ENCODE measurements at places on chromosomes 2 and 18.

DNA sequence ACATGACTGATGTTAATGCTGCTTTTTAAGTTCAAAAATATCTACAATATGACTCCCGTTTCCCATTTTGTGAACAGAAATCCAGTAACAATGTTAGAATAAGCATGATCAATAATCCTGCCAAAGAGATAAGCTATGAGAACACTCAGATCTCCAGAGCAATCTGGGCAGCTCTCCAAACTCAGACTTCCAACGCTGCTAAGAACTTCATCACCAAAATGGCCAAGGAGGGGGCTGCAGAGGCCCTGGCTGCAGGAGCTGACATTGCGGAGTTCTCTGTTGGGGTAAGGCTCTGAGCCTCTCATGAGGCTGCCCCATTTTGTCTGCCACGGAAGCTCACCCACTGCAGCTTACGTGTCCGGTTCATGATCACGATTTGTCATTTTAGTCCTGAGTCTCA is 68.4 kb downstream of the UGGT1 start:
- DNase-seq, result no peak

DNA sequence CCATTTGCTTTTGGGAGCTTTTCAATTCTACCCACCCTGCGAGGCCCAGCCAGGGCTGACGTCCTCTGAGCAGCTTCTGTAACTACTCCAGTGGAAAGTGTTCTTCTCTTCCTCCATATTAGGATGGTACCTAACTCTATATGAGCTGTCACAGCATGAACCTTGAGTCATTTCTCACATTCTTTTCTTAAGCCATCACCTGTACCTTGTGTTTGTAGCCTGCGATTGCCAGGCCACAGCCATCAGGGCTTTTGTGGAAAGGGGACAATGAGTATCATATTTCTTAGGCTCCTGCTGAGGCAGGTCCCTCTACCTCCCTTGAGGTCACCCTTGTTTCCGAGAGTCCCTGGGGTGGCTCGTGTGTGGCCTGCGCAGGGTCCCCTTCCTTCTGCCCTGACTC is 144.5 kb upstream of the DLX2 start:
- DNase-seq, result no peak

DNA sequence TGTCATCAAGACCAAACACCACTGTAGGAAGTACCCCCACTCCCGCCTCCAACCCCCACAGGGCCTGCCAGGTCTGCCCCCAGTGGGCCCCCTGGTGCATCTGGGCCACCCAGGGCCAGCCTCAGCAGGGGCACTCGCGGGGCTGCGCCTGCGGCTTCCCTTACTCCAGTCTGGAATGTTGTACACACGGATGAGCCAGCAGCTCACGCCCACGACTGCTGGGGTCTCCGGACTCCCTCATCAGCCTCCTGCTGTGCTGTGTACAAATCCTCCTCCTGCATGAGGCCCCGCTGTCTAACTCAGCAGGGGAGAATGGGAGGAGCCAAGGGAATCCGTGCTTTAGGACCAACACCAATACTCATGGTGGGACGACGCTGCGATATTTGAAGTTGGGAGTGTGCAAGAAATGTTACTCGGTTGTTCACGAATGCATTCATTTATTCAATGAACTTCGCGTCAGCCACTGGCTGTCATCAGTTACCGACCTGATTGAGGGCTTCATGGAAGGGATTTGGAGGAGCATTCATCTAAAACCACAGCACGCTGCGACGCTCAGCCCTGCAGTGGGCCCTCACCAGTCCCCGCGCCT is 654 bp upstream of the ASB1 start:
- DNase-seq, result no peak

GRCh38 chr2:237209885-237210284 is 124.2 kb downstream of the COPS8 start:
- no peak for DNase-seq

- no peak for DNase-seq
Measured at GRCh38 chr2:112794131-112794733, 9.9 kb upstream of the IL1A start.

- no peak for DNase-seq
Measured at GRCh38 chr18:9746958-9747357, 38.9 kb downstream of the RAB31 start.

- DNase-seq, result no peak
Measured at GRCh38 chr2:28779001-28779400, 27.4 kb downstream of the PPP1CB start.

GRCh38 chr2:230170532-230170931 is 49.3 kb downstream of the SP110 start:
- DNase-seq, result no peak

- DNase-seq, result no peak
Measured at GRCh38 chr2:219104107-219105035, 43.6 kb upstream of the IHH start.

DNA sequence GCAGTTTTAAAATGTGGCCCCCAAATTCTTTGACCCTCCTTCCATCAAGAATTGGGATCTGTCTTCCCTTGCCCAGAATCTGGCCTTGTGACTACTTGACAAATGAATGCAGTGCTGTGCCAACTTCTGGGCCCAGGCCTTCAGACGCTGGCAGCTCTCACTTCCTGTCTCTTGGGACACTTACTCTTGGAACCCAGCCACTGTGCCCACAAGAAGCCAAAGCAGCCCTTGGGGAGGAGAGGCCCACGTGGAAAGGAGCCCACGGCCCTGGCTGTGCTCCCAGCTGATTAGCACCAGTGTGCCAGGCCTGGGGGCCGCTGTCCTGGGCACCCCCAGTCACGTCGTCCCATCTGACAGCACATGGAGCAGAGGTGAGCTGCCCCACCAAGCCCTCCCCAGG is 56.6 kb downstream of the RPL37A start:
- DNase-seq, result no peak

DNA sequence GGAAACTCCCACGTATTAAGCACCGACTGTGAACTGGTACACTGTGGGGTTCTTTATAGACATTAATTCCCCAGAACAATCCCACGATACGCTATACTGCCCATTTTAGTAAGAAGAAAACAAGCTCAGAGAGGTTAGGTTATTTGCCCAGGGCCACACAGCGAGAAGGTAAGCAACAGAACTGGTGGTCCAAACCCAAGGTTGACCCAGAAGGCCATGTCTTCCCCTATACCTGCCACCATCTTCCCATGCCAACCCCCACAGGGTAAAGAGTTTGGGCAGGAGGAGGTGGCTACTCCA is 69.9 kb downstream of the MARCO start:
- DNase-seq, result no peak

DNA sequence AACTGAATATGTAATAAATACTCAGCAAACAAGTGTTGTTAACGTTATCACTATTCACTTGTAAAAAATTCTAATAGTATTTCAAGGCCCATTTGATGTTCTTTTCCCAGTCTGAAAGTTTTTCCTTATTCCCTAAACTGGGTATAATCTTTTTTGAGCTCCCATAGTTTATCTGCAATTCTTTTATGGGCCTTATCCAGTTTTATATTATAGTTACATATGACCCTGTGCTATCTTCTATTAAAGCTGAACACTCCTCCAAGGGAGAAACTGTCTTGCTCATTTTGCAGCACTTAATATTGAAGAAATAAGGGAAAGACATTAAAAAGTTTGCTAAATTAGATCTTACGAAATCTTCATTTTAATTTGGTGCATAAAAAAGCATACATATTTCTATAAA is 13.9 kb downstream of the PELI1 start:
- no peak for DNase-seq

DNA sequence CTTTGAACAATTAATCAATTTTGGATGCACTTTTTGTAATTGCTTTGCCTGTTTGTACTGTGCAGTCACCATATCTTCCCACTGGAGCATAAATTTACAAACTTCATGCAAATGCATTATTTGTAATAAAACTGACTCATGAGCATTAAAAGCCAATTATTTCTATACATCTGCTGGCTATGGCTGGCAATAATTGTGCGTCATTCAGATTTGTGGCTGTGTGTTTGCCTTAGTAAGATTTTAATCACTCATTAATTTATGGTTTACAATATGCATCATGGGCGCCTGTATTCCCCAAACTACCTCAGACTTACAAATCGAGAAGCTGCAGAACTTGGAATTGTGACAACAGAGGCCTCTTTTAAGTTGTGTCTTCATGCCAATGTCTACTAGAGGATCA is 132.4 kb upstream of the TRIB2 start:
- DNase-seq, result no peak

DNA sequence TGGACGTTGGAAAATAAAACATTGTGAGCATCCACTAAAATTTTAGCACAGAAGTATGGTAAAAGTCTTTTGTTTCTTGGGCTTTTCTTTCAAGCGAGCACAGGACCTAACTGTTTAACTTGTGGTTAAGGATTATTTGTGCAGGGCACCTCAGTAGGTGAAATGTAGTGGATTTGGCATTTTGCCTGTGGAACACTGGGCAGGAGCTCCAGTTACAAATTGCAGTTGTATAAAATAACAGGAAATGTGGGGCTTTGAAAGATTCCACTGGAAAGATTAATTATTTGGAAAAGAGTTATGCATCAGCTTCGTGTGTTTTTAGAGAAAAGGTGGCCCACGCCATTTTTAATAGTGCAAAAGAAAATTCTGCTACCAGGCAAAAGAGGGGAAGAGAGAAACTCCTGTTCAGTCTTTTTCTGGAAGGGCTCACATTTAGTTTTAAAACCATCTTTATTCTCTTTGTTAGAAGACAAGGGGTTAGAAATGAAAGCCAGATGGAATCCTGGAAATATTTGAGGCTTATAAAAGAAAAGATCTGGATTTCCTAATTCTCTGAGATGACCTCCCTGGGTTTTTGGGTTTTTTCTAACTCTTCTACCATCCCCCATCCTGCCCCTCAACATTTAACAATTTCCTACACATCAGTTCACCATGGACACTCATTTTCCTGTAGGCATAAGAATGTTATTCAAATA is 144.3 kb upstream of the SERTAD2 start:
- DNase-seq, result no peak

GRCh38 chr2:64819774-64820688 is 166.3 kb upstream of the SERTAD2 start:
- peak; percentile 11 for DNase-seq

- DNase-seq, result no peak
Measured at GRCh38 chr2:165044505-165045303, 89.4 kb upstream of the SLC38A11 start.

- DNase-seq, result no peak
Measured at GRCh38 chr2:208183526-208183925, 6.3 kb downstream of the C2orf80 start.

GRCh38 chr2:241888641-241889040 is 19.1 kb downstream of the RTP5 start:
- no peak for DNase-seq

DNA sequence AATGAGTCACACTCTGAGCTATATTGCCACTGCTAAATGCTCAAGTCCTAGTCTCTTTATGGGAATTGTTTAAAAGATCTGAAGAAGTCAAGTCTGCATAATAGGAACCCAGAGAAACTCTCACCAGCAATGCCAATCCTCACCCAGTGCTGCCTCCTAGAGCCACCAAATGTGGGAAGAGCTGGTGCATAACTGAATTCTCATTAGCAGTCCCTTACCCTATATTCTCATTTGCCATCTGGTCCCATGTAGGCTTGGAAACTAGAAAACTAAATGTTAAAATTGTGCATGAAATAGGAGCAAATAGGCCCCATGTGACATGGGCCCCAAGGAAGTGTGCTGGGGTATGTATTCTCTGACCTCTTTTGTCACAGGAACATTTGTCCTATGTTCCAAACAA is 224.4 kb upstream of the SMAD2 start:
- DNase-seq, result no peak

GRCh38 chr2:268323-268722 is 3.6 kb downstream of the ACP1 start:
- no peak for DNase-seq

- DNase-seq, result no peak
Measured at GRCh38 chr2:67792191-67792590, 270.6 kb downstream of the C1D start.

DNA sequence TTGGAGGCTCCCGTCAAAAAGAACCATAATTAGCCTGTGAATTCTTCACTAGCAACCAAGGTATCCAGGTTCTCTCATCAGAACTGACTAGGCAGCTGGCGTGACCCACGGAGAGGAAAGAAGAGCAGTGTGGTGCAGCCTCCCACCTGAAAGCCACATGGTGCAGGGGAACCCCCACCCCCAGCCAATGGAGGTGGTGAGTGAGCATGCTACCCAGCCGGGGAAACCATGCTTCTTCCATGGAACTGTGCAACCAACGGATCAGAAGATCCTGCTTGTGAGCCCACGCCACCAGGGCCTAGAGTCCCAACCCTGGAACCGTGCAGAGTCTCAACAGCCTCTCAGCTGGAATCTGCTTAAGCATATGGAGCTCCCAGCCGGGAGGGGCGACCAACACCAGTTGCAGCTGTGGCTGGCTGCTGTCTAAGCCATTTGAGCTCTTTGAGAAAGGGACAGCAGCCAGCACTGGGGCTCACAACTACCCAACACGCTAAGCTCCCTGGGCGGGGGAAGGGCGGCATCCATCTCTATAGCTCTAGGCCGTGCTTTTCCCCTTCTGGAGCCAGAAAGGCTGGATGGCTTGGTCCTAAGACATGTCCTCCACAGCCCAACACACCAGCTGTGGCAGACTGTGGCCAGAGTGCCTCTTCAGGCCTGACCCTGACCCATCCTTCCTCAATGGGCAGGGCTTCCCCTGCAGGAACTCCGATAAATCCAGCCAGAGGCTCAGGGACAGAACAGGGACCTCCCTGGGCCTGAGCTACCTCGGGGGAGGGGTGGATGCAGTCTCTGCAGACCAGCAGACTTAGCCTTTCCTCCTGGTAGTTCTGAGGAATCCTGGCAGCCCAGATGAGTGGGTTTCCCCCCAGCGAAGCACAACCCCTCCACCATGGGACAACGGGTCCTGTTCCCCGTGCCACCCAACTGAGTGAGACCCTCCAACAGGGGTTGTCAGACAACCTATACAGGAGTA is 151.4 kb upstream of the NXPH2 start:
- no peak for DNase-seq

DNA sequence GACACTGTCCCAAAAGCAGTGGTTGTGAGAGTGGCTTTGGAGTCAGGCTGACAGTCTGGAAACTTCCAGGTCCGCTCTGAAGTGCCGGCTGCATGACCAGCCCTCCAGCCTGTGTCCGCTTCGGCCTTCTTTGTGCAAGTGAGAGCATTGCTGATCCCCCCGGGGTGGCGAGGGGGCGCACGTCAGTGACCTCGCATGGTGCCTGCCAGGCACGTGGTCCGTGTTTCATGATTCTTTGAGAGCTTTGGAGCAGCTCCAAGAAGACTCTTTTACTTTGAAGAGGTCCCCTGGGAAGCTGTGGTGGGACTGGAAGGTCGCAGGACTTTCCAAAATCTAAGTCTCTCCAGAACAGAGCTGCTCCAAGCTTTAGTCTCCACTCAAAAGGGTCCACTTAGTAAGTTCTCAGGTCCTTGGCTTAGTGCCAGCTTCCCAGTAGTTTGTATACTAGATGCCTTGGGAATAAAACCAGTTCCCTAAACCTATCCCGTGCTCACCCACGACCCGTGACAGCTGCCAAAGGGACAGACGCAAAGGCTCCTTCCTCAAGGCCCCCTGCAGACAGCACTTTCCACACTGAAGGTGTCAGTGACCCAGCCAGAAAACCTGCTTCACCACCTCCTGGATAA is 68.8 kb downstream of the ADI1 start:
- DNase-seq, result no peak

Measured in activated CD8-positive, alpha-beta memory T cell treated with anti-CD3 and anti-CD28 coated beads for 1 hour (primary cell).